ENCODE measurements at places on chromosomes 11 and 22.

- no peak for DNase-seq
These were observed 3.0 kb upstream of the SWAP70 start for GRCh38 chr11:9660886-9661285.

GRCh38 chr11:30873924-30874610 lies 287.9 kb upstream of the MPPED2 start:
- DNase-seq, result no peak

DNA sequence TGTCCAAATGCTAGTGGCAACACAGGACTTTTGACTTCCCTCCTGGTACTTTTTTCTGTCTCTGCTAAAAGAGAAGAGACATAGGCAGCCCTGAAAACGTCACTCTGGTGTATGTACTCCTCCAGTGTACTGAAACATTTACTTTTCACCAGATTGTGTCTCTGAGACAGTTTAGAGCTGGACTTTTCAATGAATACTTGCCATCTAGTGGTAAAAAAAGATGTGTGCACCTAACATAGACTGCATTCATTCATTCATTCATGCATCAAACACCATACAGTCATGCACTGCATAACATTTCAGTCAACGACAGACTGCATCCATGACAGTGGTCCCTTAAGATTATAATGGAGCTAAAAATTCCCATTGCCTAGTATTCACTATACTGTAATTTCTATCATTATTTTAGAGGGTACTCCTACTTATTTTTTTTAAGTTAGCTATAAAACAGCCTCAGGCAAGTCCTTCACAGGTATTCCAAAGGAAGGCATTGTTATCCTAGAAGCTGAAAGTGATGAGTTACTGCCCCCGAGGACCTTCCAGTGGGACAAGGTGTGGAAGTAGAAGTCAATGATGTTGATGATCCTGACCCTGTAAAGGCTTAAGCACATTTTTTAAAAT lies 186.2 kb downstream of the SPON1 start:
- DNase-seq, result no peak

GRCh38 chr11:76891285-76891684 lies 30.6 kb downstream of the ACER3 start:
- DNase-seq, result no peak

- no peak for DNase-seq
These were observed 14.8 kb downstream of the PIWIL4 start for GRCh38 chr11:94581926-94582325.

- no peak for DNase-seq
These were observed 1.8 kb downstream of the SLC16A8 start for GRCh38 chr22:38081941-38082828.

DNA sequence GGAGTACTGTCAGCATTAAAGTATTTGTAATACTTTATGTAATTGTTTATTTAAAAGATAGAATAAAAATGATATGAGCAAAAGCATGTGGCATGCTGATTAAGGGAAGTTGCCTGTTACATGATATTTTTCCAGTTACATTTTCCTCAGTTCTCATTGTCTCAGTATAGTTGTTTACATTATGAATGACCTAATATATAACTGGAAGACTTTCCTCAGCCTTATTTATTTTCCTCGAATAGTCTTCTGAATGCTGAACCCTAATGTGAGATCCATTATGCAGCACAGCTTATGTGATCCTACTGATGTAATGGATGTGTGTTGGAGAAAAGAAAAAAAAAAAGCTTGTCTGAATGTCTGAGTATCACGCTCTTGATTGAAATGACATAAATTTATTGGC lies 95.5 kb downstream of the LUZP2 start:
- no peak for DNase-seq

DNA sequence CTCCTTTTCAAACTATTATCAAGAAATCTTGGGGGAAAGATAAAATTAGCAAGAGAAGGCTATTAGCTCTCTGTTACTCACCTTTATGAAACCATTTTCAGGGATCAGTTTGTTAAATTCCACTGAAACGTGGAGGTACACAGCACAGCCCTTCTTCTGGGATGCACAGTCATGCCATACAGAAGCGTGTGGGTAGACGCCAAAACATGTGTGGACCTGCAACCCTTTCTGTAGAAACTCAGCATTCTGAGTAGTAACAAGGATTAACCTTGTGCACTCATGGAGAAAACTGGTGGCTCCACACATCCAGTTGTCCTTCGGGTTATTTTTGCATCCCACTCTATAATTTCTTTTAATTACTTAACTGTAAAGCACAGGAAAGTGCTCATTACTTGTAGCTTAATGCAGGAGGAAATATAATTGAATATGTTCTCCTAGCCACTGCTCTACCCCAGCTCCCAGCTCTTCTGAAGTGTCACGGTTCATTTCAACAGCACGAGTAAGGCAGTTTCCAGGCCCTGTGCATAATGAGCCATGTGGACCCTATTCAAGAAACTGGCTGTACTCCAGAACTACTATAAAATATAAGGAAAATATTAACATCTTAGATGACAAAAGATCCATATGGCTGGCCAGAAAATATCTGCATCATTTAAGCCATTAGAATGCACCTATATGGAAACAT lies 26.1 kb downstream of the BDNF start:
- no peak for DNase-seq

GRCh38 chr11:133917921-133918607 lies 38.7 kb downstream of the IGSF9B start:
- no peak for DNase-seq

GRCh38 chr11:12249590-12250260 lies 127.6 kb upstream of the PARVA start:
- DNase-seq, result no peak

GRCh38 chr11:13126430-13126829 lies 117.3 kb downstream of the RASSF10 start:
- no peak for DNase-seq

DNA sequence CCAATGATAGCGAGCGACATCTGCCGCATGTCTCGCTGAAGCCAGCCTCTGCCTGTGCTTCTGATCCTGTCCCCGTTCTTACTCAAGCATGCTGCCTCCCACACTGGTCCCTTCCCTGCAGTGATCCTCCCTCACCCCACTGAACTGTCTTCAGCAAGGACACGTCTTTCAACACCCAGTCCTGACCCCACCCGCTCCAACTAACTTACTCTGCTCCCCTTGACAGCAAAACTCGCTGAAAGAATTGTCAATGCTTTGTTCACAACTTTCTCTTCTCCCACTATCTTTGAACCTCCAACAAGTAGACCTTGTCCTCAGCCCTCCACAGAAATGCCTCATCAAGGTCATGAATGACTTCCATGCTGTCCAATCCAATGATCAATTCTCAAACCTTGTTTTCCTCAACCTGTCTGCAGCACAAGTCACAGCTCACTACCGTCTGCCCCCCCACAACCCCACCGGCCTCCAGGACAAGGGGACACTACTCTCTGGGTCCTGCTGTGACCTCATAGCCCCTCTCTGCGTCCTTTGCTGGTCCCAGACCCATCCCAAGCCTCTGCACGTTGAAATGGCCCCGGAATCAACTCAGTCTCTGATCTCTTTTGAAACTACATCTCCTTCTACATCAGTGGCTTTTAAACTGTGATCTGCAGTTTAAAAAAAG lies 108.0 kb downstream of the MICAL3 start:
- DNase-seq, result no peak

DNA sequence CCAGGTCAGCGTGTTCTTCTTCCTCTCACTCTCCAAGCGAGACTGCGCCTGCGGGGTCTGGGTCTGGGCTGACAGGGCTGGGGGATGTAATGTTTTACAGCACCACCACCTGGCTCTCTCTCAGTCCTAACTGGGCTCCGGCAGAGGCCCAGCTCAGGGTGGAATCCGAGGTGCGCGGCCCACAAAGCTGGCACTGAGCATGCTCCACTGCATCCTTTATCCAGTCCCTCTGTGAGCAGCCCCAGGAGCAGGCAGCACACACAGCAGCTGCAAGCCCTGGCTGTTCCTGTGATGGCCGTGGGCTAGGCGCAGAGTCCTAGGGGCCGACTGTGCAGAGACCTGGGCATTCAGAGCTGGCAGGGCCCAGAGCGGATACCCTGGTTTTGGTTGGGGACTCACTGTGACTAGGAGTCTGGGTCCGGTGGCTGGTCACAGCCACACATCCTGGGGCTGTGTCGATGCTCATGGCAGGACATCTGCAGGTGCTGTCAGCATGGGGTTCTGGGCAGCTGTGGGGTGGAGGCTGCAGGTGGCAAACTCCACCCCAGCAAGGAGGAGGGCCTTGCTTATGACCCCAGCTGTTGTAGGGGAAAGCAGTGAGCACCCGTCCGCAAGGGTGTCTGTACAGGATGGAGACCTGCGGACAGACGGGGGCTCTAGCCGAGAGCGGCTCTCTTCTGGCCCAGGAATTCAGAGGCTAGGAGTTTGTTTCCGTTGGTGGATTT lies 4.0 kb downstream of the LRRC75B start:
- no peak for DNase-seq

- DNase-seq, result no peak
These were observed 17.7 kb upstream of the PRDM10 start for GRCh38 chr11:130020323-130020722.

- no peak for DNase-seq
These were observed 17.5 kb downstream of the NFAM1 start for GRCh38 chr22:42414565-42415303.

DNA sequence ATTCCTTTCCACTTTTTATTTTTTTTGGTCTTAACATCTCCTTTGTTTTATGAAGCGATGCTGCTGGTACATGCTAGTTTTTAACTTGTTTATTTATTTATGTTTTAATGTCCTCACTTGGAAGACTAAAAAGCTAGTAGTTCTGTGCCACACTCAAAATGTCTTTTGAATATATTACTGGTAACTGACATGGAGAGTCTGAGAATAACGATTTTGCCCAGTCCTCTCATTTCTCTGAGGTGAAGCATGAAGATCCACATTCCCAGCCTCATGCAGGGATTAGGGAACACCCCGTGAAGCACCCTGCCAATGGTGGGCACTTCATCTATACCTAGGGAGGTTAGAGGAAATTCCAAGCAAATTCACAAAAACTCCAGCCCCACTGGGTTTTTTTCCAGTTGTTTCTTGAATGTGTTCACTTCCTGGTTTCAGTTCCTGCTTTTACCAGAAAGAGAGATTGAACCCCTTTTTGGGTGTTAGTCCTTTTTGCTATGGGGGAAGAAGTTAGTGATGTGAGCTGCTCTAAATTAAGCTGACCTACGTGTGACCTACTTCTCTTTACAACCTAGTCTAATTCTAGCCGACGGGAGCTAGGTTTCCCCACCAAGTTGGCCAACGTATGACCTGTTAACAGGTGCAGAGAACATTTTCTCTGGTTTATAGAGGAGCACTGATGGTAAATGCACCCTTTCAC lies 106.1 kb downstream of the SLC1A2 start:
- DNase-seq, result no peak

DNA sequence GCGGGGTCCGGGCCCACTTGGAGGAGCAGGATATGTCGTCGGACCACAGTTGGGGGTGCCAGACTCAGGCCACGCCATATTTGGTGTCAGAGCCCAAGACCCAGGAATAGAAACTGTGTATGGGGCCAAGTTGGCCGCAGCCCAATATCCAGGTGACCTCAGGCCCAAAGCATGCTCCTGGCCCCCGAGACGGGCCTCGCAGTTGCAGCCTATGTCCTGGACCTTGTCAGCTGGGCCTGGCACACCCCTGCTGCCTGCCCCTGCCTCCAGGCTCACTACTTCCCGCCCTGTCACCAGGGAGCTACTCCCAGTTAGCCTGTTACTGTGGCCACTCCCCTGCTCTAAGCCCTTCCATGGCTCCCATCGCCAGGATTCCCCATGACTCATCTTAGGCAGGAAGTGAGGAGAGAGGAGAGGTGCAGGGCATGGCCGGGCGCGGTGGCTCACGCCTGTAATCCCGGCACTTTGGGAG lies 23.1 kb downstream of the A4GALT start:
- DNase-seq, result no peak

- DNase-seq, result no peak
These were observed 19.8 kb downstream of the MMP27 start for GRCh38 chr11:102685754-102686153.

DNA sequence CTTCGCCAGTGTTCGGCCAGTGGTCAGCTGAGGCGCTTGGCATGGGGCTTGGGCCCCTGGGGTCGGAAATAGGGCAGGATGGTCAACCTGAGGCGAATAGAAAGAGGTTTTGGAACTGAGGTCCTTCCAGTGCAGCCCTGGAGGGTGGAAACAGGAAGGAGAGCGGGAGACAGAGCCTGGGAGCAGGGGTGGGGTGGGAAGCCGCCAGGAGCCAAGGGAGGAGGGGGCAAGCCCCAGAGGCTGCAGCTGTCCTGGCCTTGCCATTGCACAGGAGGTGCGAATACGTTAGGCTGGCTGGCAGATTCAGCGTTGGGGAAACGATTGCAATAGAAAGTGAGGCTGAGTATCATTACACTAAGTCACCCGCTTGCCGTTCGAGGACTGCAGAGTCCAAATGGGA lies 13.9 kb upstream of the KCTD17 start:
- DNase-seq, result no peak

DNA sequence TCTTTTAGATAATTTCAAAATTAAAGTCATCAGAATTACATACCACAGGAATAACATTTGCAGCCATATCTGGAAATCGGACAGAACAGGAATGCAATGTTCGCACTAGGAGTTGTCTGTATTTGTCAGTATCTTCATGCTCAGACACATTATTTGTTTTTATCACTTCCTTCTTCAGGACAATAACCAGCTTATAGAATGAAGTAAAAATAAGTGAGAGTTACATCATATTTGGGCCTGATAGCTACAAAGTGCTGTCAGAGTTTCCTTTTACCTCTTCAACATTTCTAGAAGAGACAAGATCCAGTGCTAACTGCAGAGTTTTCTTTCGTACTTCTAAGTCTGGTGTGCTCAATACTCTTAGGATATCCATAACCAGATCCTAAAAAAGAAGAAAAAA lies 18.9 kb downstream of the COPB1 start:
- DNase-seq, result no peak

DNA sequence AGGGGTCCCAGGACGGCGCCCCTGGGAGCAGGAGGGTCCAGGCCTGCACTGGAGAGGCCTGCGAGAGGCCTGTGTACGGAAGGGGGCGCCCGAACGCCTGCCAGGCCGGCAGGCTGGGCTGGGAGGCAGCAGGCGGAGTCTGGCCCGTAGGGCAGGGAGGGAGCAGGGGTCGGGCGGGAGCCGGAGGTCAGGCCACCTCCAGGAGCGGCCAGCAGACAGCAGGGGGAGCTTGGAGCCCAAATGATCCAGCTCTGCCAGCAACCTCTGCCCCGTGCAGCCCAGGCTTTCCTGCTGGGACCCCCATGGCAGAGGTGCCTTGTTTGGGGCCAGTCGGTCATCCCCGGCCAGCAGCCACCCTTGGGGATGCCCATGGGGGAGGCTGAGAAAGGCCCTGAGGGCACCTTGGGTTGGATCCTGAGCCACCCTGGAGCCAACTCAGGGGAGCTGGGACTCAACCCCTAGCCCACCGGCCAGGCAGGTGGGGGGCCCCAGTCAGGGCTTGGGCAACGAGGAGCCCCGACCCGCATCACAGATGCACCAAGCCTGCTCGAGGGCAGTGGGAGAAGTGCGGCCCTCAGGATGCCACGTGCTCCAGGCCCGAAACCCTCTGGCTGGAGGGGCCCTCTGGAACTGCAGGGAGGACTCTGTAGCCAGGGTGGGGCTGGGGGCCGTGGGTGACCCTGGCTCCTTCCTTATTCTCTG lies 9.6 kb upstream of the SYT8 start:
- DNase-seq, result no peak
